Fibroblast of skin of scalp (primary cell): ENCODE measurements at places on chromosomes 3 and 15.

DNA sequence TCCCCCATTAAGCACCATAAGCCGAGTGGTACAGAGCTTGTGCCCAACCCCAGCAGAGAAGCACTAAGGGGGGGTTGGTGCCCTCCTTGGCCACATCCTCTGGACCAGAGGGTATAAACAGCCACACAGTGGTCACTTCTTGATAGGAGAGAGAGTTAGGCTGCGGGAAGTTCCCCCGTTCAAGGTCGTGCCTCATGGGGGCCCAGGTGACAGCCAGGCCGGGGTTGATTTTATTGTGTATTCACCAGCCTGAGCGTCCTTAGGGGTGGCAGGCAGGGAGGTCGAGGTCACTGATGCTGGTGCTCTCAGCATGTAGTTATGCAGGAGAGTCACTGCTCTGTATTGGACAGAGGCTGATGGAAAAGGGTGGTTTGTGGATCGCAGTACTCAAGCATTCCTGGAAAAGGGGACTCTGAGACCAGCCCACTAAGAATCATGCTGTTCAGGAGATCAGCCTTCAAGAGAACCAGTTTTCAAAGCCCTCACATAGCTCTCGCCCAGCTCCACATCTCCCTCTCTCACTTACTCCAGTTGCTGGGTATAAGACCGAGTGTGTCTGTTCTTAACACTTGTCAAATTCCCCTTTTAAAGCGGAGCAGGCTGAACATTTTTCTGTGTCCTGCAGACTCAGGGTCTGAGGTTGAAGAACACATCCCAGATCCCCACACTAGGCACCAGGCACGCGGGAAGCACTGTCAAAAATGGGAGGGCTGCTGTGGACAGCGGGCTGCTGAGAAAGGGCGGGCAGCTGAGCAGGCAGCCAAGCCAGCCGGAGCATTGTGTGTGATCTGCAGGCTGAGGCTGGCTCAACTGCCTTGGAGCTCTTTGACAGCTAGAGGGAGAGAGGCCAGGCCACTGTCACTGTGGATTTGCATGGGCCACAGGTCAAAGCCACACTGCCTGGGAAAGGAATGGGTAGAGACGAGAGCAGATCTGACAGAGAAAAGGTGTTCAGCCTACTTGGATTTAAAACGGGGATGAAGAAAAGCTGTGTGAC is 279.3 kb upstream of the LRRFIP2 start:
- no peak for DNase-seq

DNA sequence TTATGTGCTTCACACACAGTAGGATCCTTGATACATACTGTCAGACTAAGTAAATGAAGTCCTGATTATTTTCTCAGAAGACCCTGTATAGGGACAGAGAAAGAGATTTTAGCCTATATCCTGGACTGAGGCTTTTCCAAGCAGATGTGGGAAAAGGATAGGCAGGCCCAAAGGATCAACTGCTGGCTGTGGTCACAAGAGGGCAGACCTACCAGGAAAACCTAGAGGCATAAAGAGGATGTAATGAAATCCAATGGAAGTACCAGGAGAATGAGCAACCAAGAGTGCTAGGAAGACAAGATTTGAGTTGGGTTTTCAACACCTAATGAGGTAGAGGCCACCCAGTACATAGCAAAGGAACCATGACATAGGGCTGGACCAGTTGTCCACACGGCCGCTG is 23.1 kb downstream of the DCLK3 start:
- DNase-seq, result peak; percentile 2

DNA sequence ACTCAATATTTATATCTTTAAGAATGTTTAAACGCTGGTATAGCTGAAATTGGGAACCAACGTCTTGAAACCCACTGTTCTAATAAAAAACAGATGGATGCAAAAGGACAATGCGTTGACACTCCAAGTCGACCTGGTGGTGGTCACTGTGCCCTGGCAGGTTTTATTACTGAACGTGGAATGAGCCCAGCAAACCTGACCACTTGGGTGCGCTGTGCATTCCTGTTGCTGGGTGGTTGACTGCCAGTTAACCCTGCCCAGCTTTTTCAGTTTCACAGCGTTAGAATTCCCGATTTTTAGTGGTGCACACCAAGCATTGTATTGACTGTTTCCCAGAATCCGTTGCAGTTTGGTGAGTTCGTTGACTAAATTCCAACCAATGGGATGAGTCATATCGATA is 384.4 kb downstream of the OCA2 start:
- no peak for DNase-seq

DNA sequence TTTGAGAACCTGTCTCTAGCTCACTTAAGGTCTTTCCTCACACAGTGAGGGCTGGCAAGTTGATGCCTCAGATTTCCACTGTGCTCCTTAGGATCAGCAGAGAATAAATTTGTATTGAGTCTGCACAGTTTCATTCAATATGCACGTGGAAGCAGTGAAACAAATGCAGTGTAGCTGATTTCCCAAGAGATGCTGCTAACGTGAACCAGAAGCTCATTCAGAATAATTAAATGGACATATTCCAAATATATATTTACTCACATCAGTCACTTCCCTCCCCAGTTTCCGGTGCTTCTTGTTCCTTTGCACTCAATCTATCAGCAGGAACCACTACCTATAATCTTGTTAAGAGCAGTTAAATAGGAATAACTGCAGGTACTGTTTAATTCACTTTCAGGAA is 86.1 kb downstream of the UNC13C start:
- no peak for DNase-seq

DNA sequence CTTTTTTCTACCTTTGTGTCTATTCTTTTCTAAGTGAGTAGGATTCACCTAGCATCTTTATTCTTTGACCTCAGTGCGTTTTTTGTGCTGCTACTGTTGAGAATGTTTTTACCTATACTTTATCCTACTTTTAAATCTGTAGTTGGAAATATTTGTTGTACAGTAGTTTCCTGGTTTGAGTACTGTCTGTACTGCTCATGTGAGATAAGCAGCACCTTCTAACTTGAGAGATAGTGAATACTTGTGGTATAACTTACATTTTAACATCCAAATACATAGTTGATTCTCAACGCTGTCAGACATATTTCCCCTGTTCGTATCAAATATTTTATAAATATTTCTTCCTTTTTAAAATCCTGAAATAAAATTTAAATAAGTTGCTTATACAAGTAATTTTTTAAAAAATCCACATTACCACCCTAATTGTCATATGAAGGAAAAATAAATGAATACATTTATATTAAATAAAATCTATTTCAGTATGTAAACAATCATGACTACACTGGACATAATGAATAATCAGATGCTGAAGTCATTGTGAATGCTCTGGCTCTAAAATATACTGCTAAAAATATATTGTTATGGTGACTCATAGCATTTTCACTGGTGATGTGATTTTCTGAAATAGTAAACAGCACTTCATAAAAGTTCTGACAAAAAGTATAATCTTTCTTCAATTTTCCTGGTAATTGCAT is 17.4 kb downstream of the ATP11B start:
- no peak for DNase-seq

GRCh38 chr15:50248994-50249582 is 16.4 kb downstream of the HDC start:
- no peak for DNase-seq

GRCh38 chr15:33644304-33644703 is 324.0 kb upstream of the CHRM5 start:
- DNase-seq, result no peak

GRCh38 chr3:155958676-155959075 is 88.2 kb downstream of the GMPS start:
- no peak for DNase-seq

- DNase-seq, result no peak
Observed at GRCh38 chr3:59777667-59778077, 727.8 kb upstream of the CFAP20DC start.

DNA sequence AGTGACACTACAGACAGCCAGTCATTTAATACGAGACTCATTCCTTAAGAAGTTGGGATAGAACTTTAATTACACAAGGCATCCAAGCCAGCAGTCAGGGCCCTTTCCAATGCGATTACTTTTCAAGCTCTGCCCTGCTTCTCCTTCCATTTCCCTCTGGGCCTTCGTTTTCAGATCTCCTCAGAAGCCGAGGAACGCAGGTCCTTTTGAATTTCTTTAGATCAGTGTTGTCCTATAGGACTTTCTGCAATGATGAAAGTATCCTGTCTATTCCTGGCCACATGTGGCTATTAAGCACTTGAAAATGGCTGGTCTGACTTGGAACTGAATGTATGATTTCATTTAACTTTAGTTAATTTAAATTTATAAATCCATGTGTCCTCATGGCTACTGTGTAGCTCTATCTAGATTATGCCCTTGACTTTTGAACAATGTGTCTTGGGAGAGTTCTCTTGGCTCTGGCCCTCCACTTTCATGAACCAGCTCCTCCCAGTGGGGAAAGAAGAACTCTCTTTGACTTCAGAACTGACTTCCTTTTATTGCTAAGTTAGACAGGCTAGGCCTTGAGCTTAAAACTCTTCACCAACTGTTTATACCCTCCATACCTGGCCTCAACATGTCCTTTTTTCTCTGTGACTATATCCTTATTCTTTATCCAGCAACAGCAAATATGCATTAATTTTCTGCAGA is 22.6 kb downstream of the TGFBR2 start:
- DNase-seq, result no peak

DNA sequence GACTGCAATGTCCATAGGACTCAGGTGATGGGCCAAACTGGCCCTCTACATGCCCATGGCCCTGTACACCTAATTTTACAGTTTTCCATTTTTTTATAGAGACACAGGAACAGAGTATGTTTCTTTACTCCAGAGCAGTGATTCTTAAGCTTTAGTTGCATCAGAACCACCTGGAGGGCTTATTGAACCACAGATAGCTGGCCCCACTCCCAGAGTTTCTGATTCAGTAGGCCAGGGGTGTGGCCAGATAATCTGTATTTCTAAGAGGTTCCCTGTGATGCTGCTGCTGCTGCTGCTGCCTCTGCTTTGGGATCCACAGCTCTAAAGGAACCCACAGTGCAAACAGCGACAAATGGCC is 5.1 kb downstream of the RBP1 start:
- peak; percentile 80 for DNase-seq

DNA sequence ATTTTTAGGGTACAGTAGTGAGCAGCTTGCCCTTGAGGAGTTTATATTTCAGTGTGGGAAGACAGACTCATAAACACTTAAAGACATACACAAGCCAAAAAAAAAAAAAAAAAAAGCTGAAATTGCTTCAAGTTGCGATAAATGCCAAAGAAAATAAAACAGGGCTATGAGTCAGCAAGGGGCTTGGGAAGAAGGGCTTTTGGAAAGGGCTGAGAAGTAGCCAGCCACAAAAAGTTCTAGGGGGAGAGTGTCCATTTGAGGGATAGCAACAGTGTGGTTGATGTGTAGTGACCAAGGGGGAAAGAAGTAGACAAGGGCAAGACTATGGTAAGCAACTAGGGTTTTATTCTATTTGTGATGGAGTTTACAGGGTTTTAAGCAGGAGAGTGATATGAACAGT is 185.5 kb downstream of the ADAMTS9 start:
- DNase-seq, result peak; percentile 56

GRCh38 chr3:53218131-53218530 is 37.7 kb downstream of the TKT start:
- DNase-seq, result no peak

DNA sequence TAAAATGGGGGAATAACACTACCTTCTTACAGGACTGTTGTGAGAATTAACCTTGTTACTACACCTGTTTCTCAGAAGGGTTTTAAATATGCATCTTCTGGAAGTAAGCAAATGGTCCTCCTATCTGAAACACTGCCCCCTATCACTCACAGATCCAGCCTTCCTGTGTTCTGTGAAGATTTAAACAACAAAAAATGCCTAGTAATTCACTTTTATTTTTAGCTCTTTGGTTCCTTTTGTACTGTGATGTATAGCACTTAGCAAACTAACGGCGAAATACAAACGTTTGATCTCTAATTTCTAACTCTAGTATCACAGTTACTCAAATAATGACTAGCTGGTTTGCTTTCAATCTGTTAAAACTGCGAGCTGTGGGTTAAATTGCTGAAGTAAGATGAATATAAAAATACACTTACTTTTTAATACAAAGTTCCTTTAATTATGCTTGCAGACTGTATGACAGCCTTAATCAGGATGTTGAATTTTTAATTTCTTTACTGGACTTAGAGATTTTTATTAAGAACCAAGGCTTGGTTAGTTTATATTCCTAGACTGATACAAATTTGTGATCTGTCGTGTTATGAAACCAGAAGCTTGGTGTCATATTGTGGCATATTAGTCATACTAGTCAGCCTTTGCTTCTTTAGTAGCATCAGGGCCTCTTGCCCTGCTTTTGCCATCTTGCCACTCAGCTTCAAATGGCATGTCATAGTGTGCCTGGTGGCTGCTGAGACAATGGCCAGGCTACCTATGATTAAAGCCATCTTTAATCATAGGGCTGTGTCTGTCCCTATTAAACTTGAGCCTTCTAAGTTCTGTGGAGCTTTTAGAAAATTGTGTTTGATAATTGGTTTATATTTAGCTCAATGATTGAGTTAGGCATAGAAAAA is 9.2 kb downstream of the EIF3J start:
- peak; percentile 42 for DNase-seq

DNA sequence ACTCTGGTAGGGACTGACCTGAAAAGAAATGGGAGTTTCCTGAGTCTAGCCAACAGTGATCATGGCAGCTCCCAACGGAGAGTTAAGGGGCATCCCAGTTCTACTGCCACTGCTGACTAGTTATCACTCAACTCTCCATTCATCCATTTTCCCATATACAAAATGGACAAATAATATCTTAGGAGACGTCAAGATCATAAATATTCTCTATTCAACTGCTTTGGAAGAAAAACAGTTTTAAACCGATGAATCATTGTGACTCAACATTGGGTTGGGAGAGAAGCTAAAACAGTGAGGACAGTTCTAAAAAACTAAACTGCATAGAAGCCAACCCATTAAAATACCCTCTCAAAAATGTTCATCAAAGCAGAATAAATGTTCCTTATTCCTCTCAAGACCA is 57.6 kb upstream of the CHRM5 start:
- DNase-seq, result peak; percentile 47

- no peak for DNase-seq
Observed at GRCh38 chr15:27796405-27797320, 302.5 kb downstream of the OCA2 start.

DNA sequence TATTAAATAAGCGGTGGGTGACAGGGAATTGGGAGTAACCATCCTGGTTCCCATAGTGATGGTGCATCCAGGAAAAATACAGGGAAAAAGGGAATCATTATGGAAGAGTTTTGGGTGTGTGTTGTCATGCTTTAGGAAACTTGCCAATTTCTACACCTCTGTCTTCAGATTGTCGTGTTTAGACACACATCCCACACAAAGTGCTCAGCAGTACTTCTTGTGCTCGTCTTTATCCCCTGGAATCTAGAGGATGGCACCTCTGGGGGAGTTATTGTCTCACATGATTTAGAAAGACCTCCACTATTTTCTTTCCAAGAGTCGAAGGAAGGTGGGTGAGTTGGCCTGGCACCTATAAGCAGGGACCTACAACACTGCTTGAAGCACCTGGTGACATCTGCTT is 35.8 kb downstream of the CACNA1D start:
- no peak for DNase-seq

DNA sequence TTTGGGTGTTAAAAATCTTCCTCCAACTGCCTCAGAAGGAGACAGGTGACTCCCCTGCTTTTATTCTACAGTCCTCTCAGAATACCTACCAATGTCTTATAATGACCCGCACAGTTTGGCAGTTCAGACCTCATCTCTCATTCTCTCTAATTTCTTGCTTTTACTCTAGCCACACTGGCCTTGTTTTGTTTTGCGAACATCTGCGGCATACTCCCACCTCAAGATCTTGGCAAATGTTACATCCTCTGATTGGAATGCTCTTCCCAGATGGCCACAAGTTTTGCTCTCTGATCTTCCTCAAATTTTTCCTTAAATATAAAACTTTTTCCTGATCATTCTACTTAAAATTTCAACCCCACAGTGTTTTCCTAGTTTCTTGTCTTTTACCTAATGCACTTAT is 94.1 kb downstream of the PLSCR2 start:
- peak; percentile 16 for DNase-seq
